ENCODE measurements at places on chromosomes 5 and 9.

GRCh38 chr9:85114799-85115198, 445.3 kb downstream of the NTRK2 start:
- DNase-seq: no peak

GRCh38 chr5:134585966-134586365, 46.7 kb downstream of the SAR1B start:
- DNase-seq: no peak

- no peak for DNase-seq
Measured at GRCh38 chr9:354453-354852, 139.8 kb downstream of the DOCK8 start.

DNA sequence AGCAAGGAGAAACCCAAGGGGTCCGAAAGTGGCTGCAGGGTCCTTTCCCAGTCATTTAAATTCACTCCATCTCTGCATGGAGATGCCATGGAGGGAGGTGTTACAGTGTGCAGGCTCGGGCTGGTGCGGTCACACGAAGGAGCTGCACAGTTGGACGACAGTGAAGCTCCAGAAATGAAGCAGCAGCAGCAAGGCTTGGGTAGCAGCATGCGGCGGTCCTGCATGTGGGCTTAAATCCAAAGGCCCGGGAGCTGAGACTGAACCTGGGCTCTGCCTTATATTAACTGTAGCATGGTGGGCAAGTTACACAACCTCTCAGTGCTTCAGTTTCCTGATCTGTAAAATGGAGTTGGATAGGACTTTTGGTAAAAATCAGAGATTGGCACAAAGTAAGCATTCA, 51.4 kb downstream of the APBA1 start:
- no peak for DNase-seq

DNA sequence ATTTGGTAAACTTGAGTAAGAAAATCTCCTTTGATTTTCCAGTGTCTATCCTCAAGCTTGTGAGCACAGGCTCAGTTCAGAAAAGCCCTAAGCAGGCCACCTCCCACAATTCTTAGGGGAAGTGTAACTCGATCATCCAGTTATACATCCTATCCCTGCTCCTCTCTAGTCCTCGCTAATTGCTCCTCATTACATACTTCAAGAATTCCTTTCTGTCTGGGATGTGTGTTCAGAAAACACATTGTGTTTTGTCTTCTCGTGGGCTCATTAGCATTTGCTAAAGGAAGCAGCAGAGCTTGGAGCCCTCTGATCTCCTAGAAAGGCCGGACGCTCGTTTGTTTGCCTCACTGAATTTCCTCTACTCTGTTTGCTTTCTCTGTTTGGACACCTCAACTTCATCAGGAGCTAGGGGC, 268.2 kb upstream of the RFX3 start:
- DNase-seq: no peak

DNA sequence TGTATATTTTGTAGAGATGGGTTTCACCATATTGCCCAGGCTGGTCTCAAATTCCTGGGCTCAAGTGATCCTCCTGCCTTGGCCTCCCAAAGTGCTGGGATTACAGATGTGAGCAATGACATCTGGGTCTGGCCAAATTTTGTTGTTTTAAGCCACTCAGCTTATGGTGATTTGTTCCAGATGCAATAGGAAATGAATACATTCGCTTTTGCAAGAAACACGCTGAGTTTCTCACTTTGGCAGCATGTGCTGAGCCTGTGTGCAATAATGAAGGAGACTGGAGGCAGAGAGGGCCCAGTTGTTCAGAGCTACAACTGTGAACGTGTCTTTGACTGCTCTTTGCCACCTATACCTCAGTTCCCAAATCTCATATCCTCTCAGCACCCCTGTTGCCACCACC, 56.4 kb downstream of the KIF4B start:
- DNase-seq: no peak

GRCh38 chr5:137560420-137560819, 61.3 kb upstream of the SPOCK1 start:
- DNase-seq: no peak

DNA sequence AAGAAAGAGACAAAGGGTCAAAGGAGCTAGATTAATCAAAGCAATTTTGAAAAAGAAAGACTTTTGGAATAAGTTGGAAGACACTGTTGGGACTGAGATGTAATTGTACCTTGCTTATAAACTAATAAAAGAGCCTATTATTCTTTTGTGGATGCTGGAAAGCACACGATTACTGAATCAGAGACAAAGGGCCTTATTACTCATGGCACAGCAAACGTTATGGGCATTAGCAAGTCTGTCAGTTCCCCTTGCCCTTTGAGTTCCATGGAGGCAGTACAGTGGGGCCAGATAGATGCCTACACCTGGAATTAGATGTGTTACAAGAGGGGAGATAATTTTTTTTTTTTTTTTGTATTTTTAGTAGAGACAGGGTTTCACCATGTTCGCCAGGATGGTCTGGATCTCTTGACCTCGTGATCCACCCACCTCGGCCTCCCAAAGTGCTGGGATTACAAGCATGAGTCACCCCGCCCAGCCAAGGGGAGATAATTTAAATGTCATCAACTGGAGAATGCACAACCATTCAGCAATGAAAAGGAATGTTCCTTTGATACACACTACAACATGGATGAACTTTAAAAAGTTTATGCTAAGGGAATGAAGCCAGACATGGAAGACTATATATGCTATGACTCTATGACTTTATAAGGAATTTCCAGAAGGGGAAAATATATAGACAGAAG, 128.9 kb downstream of the STARD4 start:
- DNase-seq: no peak

- DNase-seq: no peak
Measured at GRCh38 chr5:6235726-6236125, 142.6 kb downstream of the MED10 start.

- DNase-seq: no peak
Measured at GRCh38 chr9:134793288-134794188, 87.1 kb upstream of the FCN2 start.

- DNase-seq: no peak
Measured at GRCh38 chr9:22265038-22265437, 181.6 kb upstream of the DMRTA1 start.

GRCh38 chr5:1410156-1411014, 34.9 kb downstream of the SLC6A3 start:
- DNase-seq: no peak

GRCh38 chr5:59354274-59354673, 539.3 kb downstream of the PDE4D start:
- no peak for DNase-seq

DNA sequence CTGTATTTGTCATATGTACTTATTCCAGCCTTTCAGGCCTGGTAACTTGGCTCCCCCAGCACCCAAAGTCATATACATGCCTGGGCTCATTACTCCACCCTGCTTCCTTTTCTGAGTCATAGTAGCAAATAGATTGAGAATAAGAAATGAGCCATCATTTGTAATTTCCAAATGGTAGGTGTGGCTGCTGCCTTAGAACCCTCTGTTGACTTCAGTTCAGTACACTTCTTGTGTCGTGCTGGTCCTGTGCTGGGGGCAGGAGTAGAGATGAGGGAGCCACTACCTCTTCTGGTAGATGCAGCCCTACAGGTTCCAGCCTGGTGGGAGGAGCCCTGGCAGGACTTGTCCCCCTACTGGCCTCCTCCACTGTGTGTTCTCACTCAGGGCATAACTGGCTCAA, 11.1 kb downstream of the GM2A start:
- no peak for DNase-seq

DNA sequence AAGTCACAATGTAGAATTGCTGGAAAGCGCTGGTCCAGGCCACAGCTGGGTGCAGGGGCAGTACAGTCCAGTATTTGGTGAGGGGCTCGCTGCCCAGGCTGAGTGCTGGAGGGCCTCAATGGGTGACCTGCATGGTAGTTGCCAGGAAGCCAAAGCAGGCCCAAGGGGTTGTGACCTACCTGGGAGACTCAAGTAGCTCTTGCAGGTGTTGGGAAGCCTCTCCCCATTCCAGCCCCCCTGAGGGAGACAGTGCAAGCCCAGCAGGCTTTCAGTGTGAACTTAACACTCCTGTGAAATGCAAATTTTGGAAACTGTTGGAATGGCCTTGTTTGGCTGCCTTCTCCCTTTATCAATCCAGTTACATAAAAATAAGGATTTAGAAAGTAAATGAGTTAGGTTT, 13.9 kb downstream of the KDM4C start:
- no peak for DNase-seq

GRCh38 chr5:75405296-75405695, 68.3 kb downstream of the HMGCR start:
- no peak for DNase-seq

GRCh38 chr9:111969061-111969460, 72.4 kb downstream of the UGCG start:
- DNase-seq: no peak

DNA sequence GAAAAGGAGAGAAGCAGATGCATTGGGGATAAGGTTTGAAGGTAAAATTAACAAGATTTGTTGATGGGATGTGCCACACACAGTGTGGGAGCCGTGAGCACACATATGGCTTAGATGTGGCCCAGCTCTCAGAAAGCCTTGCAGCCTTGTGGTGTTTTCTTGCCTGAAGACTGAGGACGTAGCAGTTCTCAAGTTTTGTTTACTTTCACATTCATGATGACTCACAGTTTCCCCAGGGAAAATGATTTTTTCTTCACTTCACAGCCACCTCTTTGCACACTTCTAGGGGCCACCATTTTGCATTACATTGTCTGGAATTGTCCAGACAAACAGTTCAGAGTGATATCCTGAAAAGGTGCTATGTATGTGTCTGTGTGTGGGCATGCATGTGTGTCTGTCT, 126.2 kb downstream of the BASP1 start:
- DNase-seq: no peak

- DNase-seq: no peak
Measured at GRCh38 chr5:39282561-39282960, 63.2 kb upstream of the FYB1 start.

- no peak for DNase-seq
Measured at GRCh38 chr9:89911721-89912604, 307.2 kb downstream of the GADD45G start.

- DNase-seq: no peak
Measured at GRCh38 chr5:58459146-58460001, 512 bp downstream of the PLK2 start.

DNA sequence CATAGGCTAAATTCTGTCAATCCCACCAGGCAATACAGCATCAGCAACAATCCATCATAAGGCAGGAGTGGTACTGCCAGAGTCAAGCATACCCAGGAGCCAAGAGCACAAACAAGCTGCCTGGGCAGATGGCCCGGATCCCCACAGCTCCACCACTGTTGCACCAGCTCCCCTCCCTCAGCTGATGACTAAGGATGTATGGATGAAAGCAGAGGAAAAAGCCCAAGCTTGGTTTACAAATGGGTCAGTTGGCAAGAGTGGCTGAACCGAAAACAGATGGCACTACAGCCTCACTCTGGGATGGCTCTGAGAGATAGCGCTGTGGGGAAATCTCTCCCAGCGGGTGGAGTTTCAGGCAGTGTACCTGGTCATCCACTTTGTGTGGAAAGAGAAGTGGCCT, 29.4 kb downstream of the DROSHA start:
- DNase-seq: no peak

GRCh38 chr9:128304136-128304970, 17.9 kb downstream of the TRUB2 start:
- no peak for DNase-seq

GRCh38 chr5:67305401-67305800, 108.8 kb upstream of the CD180 start:
- no peak for DNase-seq

DNA sequence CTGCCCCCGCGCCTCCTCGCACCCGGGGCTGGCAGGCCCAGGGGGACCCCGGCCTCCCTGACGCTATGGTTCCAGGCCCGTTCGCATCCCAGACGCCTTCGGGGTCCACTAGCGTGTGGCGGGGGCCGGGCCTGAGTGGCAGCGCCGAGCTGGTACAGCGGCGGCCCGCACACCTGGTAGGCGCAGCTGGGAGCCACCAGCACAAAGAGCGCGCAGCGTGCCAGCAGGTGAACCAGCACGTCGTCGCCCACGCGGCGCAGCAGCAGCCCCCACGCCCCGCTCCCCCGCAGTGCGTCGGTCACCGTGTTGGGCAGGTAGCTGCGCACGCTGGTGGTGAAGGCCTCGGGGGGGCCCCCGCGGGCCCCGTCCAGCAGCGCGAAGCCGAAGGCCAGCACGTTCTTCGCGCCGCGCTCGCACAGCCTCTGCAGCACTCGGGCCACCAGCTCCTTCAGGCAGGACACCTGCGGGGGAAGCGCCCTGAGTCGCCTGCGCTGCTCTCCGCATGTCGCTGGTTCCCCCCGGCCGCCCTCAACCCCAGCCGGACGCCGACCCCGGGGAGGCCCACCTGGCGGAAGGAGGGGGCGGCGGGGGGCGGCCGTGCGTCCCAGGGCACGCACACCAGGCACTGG, 548 bp downstream of the TERT start:
- DNase-seq: no peak

- peak; percentile 73 for DNase-seq
Measured at GRCh38 chr9:37464426-37465248, 613 bp downstream of the ZBTB5 start.

GRCh38 chr9:135890190-135891026, 16.9 kb downstream of the CAMSAP1 start:
- no peak for DNase-seq

DNA sequence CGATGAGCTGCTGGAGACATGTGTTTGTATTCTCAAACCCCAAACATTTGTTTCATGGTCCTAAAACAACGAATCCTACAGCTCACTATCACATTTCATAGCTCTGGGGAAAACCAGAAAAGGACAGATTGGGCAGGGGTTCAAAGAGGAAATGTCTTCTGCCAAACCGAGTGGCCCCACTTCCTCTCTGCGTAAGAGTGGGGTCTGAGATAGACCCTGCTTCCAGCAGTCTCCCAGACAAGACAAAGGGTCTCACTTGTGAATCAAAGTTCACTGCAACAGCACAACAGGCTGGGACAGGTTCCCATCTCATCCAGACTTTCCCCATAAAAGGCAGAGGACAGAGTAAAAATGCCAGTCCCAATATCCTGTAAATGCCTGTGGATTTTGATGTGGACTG, 276.2 kb upstream of the SLC24A2 start:
- DNase-seq: no peak

- DNase-seq: no peak
Measured at GRCh38 chr5:149679876-149680809, 50.0 kb upstream of the PPARGC1B start.

DNA sequence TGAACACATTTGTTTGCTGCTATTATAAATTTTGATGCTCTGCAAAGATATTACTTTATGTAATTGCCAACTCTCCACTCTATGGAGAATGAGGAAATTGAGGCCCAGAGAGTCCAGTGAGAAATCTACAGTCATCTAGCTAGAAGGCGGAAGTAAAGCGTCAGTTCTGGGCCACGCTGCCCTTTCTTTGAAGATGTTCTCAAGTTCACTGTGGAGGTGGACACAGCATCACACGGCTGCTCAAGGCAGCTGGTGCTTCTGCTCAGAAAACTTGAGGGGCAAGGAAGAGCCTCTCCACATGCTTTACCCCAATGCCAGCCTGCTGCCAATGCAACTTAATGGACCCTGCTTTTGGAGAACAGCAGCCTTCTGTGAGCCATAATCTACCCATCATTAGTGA, 96.3 kb downstream of the TTLL11 start:
- DNase-seq: no peak

DNA sequence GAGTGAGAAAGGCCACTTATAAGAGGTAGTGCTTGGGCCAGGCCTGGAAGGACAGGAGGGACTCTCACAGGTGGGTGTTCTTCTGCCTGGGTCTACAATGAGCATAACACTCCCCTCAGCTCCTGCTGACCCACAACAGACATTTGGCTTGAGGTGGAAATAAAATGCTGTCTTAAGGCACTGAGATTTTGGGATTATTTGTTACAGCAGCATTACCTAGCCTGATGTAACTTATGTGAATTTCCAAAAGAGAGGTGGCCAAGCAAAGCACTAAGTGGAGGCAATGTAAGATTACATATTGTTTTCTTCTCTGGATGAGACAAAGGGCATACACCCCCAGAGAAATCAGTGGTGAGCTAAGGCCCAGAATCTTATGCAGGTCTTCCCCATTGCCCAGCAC, 221.5 kb downstream of the PAX5 start:
- no peak for DNase-seq

Data from stimulated activated CD4-positive, alpha-beta T cell treated with anti-CD3 and anti-CD28 coated beads, Interleukin-1b, Interleukin-23, amount 100 ng/mL, for 24 hours (primary cell).